ENCODE measurements at places on chromosomes 12 and 14.

- no peak for DNase-seq
Measured at GRCh38 chr12:5470221-5470620, 38.3 kb downstream of the NTF3 start.

DNA sequence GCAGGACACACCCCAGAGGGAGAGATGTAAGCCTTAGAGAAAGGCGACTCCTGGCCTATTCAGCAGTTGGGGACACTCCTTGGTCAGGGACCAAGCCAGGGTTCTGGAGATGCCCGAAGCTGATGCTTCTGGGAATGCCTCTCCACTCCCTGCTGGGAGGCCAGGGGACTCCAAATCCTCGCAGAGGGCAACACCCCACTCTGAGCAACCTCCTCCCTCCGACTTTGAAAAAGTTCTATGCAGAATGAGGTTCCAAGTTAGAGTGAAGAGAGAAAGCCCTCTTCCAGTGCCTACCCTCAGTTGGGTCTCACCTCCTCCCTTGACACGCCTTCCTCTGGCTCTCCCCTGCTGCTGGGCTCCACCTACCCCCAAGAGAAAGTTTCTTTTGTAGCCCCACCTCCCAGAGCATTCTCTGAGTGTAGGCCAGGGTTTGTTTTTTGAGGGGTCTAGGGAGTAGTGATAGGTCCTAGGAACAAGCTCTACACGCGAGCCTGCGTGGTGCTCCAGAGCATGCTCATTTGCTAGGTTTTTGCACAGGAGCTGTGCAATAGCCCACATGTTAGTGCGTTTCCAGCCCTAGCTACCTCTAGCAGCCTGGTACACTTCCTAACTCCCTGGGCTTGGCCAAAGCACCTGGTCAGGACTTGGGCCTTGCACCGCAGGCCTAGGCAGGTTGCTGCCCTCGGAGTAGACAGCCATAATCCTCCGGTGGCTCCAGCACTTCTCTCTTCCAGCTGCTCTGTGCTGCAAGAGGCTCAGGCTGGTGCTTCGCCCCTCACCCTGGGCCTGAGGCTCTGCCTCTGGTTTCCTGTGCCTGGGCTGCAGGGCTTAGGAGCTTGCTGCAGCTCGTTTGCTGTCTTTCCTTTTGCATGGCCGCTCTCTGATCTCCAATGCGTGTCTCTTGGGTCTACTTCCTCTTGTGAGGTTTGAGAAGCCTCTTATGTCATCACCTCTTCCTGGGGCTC is 590 bp upstream of the CEBPE start:
- DNase-seq: no peak

DNA sequence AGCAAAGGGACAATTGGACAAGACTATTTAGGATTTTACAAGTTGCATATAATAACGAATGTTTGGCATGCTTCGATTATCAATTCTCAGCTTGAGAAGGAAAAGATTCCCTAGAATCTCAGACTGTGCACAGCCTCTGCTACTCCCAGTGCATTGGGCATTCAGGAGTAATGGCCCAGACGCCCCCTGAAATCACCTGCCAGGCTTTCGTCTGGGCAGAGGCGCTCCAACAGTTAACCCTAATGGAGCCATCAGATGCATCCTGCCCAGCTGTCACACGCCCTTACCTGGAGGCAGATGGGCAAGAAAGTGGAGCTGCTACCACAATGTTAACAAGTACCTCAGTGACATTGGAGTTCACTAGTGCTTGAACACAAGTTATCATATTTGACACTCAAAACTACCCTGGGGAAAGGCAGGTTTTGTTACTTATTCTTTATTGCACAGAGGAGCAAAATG is 927 bp upstream of the LRP6 start:
- DNase-seq: no peak

DNA sequence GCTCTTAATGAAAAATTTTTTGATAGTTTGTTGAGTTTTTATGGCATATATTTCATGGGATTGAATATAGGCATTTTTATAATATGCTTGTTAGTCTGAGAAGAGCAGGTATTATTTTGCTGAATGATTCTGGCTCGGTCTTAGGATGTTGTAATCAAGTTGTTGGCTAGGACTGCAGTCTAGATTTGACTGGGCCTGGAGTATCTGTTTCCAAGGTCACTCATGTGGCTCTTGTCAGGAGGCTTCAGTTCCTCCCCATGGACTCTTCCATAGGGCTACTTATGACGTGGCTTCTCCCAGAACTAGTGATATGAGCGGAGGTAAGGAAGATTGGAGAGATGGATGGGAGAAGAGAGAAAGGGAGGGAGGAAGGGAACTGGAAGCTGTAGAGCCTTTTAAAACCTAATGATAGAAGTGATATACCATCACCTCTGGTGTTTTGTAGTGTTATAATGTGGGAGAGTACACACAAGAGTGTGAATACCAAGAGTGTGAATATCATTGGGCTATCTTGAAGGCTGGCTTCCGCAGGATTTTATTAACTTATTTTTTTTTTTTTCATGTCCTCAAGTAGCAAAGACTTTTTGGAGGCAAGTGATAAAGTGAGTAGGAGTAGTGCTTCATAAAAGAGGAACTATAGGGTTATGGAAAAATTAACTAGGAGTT is 4.4 kb downstream of the MNAT1 start:
- no peak for DNase-seq

DNA sequence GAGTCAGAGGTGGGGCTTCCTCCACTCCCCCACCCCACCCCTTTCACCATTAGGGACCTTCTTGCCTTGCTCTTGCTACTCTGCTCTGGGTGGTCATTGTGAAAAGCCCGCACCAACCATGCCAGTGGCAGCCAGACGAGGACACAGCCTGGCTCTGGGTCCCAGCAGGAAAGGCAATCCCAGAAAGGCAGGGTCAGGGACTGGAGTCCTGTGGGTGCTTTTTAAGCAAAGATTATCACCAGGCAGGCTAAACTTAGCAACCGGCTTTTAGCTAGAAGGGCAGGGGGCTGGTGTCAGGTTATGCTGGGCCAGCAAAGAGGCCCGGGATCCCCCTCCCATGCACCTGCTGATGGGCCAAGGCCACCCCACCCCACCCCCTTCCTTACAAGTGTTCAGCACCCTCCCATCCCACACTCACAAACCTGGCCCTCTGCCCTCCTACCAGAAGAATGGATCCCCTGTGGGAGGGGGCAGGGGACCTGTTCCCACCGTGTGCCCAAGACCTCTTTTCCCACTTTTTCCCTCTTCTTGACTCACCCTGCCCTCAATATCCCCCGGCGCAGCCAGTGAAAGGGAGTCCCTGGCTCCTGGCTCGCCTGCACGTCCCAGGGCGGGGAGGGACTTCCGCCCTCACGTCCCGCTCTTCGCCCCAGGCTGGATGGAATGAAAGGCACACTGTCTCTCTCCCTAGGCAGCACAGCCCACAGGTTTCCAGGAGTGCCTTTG is 1.2 kb upstream of the GAPDH start:
- DNase-seq: no peak

DNA sequence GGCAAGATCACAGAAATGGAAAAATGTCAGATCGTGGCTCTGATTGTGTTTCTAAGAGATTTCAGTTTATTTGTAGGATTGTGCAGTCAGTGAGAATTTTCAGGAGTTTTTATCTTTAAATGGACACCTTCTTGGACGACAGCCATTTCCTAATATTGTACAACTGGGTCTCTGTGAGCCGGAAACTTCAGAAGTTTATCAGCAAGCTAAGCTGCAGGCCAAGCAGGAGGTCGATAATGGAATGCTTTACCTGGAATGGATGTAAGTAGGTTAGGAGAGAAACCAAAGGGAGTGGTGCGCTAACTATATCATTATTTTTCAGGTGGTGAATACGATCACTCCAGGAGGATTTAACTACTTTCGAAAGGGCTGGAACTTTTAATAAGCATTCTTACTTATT is 26.4 kb downstream of the APAF1 start:
- no peak for DNase-seq

- DNase-seq: no peak
Measured at GRCh38 chr12:91766454-91766853, 379.2 kb downstream of the BTG1 start.

DNA sequence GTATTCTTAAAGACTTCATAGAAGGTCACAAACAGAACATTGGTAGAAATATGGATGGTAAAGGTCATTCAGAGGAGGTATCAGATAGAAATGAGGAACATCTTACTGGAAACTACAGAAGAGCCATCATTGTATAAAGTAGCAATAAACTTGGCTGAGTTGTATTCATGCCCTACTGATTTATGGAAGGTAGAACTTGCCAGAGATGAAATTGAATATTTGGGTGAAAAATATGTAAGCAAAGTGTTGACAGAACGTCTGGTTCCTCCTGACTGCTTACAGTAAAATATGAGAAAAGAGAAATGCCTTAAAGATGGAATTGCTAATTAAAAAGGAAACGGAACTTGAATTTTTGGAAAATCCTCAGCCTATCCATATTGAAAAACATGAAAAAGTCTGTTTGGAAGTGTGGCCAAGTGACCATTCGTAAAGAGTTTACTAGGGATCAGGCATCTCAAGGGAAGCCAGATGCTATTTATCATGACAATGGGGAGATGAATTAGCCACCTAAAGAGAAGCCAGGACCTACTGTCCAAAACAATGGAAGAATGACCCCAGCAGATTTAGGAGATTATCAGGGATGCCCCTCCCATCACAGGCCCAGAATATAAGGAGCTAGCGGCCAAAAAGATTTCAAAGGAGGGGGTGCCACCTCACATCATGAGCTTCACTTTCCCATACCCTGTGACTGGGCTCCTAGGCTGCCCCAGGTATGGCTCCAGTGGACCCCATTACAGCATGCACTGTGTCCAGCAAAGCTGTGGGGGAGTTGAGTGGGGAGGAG is 189.3 kb downstream of the ITPR2 start:
- no peak for DNase-seq

DNA sequence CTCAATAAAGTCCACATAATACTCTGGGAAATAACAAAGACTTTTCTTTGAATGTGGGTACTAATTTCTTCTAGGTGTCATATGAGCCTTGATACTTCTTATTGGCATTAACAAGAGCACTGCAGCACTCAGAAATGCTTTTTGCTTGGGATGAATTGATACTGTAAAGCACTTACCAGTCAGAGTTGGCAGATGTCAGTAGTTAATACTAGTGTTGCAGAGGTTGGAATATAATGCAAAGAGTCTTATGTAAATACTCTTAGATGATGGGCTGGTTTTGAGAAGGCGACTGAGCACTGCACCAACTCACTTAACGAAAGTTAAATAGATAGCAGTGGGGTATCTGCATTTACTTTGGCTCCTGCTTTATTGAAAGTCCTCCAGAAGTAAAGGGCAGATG is 25.6 kb upstream of the MBIP start:
- DNase-seq: no peak

DNA sequence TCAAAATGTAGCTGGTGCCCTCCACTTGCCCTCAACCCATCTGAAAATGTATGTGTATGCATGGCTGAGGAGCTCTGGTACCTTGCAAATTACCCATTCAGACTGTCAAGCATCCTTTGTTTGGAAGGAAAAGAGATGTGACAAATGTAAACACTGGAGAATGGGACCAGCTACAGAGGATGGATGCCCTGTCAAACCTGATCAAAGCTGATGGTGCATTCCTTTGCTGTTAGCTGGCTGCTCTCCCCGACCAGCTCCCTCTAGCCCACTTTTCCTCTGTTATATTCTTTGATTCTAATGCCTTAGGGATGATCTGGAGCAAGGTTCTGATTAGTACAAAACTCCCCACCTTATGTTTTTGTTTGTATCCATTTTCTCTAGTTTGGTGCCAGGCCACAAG is 310.3 kb downstream of the C12orf75 start:
- no peak for DNase-seq

DNA sequence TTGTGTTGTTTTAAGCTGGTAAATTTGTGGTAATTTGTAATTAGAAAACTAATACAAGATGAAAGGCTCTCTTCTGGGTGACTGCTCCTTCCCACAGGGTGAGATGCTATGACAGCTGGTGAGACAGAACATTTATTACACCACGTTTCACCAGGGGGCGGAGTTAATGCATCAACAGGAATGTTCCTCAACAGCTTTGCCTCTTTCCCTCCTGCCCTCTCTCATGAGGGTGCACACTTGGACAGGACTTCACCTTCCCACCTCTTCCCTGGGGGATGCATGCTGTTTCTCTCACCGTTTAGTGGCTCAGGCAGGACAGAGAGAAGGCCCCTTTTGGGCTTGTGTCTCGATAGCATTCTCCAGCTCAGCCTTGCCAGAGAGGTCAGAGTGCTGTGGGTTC is 13.4 kb upstream of the PPP1R1A start:
- DNase-seq: no peak

- no peak for DNase-seq
Measured at GRCh38 chr14:104473649-104474494, 105.7 kb upstream of the C14orf180 start.

DNA sequence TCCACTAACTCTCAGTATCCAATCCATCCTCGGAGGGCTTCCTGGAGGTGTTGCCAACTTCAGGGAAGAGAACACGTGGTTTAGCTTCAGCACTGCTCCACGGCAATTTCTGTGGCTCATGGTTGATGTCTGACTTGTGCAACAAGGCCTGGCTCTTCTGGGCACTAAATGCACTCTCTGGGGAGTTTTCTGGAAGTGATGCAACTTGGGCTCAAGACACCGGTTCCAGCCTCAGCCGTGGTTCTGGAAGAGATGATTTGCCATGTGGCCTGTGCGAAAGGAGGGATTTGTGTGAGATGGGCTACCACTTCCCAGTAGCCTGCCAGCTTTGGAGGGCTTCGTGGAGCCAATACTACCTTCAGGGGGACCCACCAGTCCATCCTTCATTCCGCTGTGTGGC is 118.6 kb upstream of the RTL1 start:
- DNase-seq: no peak

DNA sequence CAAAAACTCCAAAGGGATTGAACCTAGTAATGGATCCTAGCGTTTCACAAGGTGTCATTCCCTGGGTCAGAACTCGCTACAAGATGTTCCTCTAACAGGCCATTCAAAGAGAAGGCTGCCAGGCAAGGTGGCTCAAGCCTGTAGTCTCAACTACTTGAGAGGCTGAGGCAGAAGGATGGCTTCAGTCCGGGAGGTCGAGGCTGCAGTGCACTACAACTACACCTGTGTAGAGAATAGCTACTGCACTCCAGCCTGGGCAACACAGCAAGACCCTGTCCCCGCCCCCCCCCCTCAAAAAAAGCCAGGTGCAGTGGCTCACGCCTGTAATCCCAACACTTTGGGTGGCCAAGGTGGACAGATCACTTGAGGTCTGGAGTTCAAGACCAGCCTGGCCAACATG is 14.4 kb downstream of the PPTC7 start:
- no peak for DNase-seq

GRCh38 chr12:33605757-33606156 is 166.1 kb upstream of the SYT10 start:
- no peak for DNase-seq

GRCh38 chr12:89325495-89325894 is 26.8 kb downstream of the DUSP6 start:
- DNase-seq: no peak

DNA sequence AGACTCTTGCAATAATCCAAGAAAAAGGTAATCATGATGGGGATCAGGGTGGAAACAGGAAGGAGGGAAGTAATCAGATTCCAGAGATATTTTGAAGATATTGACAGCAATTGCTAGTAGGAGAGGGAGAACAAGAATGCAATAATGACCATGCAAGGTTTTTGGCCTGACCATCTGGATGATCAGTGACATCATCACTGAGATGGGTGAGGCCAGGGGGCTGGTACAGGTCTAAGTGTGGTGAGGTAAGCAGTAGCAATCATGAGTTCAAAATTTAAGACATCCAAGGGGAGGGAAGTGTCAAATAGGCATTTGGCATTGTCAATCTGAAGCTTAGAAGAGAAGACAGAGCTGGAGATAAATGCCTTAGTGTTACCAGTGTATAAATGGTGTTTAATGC is 24.8 kb upstream of the CLMN start:
- no peak for DNase-seq

- no peak for DNase-seq
Measured at GRCh38 chr12:92297932-92298696, 152.5 kb upstream of the BTG1 start.

- no peak for DNase-seq
Measured at GRCh38 chr14:34620839-34621238, 9.1 kb downstream of the SNX6 start.

All from esophagus squamous epithelium (tissue), 5 donors.